RPMI7951 (cell line): ENCODE measurements at places on chromosomes 16 and 17.

- DNase-seq = peak; percentile 66
These were observed 59.9 kb upstream of the ATF7IP2 start for GRCh38 chr16:10325783-10326543.

DNA sequence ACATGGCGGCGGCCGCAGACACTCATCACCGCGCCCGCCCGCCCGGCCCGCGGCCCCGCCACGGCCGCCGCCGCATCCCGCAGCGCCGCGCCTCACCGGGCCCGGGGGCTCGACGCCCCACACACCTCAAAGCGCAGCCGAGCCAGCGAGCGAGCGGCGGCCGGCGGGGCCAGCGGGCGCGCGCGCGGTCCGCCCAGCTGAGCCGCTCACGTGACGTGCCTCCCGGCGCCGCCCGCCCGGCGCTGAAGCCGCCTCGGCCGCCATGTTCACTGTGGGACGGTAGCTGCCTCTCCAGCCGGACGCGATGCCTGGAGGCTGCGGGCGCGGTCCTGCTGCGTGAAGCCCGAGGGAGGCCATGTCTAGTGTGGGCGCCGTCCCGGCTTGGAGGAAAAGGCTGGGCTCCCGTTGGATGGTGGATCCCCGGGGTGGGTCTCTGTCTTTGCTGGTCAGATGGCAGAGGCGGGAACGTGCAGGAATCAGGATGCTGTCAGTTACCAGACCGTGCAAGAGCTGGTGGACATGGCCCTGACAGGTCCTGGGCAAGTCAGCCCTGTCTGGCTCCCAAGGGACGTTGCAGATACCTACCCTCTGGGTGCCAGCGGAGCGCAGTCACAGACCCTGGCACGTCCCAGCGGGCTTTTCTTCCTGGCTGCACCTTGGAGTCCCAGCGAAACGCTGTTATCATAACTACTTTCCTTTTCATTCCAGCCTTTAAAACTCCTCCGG is at the start of gene USP31:
USP31 (minus strand) TSS at position 186 of the 726 bp plus-strand sequence; CDS start at position 4, 182 bp downstream.
- DNase-seq = peak; percentile 93

DNA sequence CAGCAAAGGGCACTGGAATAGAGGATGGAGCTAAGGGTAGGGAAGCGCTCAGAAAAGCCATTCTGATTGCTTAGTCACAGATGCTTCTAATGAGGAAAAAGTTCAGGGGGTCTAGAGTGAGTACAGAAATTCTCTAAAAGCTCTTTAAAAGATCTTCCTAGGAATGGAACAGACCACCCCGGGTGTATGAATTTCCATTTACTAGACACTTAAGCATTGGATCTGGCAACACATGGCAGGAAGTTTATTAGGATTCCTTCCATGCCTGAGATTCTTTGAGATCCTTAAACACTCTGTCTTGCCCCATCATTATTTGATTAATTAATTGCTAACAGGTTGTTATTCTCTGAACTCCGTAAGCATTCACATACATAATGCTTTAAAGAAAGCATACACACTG is 8.5 kb downstream of the KRTAP9-7 start:
- no peak for DNase-seq

DNA sequence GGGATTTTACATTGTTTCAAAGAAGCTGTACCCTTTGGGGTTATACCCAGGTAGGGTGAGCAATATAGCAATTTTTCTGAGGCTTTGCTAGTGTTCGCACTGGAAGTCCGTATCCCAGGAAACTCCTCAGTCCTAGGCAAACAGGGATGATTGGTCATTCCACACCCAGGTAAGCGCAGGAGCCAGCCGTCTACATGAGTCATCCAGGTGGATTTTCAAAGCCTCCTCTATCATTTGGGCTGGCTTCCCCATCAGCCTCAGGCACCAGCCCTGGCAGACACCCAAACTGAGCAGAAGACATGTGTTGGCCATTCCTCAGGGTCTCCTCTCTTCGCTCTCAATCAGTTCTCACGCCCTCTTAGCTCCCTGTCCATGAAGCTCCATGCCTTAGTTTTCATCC is 135.6 kb downstream of the AIPL1 start:
- DNase-seq = no peak

DNA sequence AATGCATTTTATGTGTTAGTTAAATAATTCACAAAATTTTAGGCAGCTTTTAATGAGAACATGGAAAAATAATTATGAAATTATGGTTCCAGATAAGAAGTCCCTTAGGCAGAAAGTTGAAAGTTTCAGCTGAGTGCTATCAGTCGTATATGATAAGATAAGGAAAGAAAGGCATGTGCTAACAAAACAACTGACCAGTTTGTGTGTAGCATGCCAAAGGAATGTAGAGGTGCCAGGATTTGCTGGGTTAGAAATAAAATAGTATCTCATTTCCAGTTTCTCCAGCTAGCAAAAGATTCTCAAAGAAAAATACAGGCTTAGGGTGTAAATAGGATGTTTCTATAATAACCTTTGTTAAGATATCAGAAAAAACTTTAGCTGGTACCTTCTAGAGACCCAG is 1044.5 kb upstream of the CDH8 start:
- no peak for DNase-seq

DNA sequence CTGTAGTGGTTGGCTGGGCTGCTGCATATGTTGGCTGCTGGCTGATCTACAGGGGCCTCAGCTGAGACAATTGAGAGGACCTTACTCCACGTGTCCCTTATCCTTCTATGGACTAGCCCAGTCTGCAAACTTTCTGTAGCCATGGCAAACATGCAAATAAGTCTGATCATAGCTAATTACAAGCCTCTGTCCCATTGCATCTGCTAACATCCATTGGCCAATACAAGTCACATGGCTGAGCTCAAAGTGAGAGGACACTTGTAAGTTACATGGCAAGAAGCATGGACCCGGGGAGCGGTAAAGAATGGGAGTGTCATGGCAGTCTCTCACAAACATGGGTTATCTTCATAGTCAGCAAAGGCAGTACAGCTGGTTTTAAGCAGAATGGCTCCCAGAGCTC is 11.6 kb upstream of the IL4R start:
- no peak for DNase-seq

GRCh38 chr16:79595231-79595641 is 5.3 kb downstream of the MAF start:
- no peak for DNase-seq

DNA sequence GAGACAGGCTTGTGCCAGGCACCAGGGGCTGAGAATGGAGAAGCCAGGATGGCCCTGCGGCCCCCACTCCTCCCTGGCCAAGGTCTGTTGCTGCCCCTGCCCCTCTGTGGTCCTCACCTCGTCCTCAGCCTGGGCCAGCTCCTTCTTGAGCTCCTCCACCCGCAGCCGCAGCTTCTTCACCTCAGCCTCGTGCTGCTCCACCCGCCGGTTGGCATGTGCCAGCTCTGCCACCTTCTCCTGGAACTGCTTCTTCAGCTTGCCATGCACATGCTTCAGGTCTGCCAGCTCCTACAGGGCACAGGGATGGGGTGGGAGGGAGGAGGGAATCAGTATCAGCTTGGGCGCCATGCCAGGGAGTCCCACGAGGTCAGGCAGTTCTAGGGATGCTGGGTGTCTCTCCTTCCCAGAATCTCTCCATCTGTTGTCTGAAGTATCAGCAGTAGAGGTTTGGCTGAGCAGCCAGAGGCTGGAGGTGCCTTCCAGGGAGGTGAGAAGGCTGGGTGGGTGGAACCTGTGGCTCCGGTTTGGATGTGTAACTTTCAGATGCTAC is 20.1 kb downstream of the CCDC102A start:
- no peak for DNase-seq

GRCh38 chr16:4654011-4654963 is 29.7 kb downstream of the MGRN1 start:
- DNase-seq = no peak
